ENCODE measurements at places on chromosomes 4 and X.

DNA sequence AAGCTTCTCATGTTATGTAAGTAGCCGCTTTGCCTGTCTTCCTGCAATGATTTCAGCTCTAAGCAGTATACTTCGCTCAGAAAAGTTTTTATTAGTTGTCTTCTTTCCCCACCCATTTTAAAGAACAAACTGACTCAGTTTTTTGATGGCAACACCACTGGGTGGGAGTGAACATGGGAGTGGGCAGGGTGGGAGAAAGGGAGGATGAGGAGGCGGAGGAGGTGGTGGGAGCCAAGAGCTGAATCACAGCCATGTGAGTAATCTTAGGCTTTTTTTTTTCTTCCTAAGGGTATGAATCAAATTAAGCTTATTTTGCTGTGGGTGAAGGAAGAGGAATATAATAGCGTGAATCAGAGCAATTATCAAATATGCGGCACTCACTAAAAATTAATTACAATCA is 574.3 kb upstream of the DIPK2B start:
- DNase-seq, result peak; percentile 73

- no peak for DNase-seq
These were observed 108.2 kb upstream of the ACSL4 start for GRCh38 chrX:109841257-109841656.

- peak; percentile 47 for DNase-seq
These were observed 103.7 kb downstream of the ADRA2C start for GRCh38 chr4:3869661-3870566.

DNA sequence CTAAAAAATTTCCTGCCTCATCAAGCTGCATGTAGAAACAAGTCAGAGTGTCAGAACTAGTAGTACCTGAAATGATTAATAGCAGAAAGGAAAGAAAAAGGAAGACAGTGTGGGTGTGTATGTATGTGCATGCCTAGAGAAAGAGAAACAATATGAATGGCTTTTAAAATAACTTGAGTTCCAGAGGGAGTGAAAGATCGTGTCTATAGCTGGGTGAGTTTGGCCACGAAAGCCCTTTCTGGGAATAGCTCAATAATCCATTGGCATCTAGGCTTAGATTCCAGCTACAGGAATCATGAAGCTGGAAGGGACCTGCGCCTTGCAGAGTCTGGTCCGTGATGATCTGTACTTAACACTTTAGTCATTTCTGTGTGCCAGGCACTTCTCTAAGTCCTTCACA is 195.6 kb downstream of the RAPGEF2 start:
- DNase-seq, result no peak

Data from activated effector memory CD4-positive, alpha-beta T cell treated with anti-CD3 and anti-CD28 coated beads, Interleukin-2, amount 50 U/mL, for 16 hours (primary cell).